ENCODE measurements at places on chromosomes 11 and 22. TPM values are rescaled to one million over a fixed set of nuclear protein-coding genes. Genes with fewer than 3 reads are reported as not detected.

GLYAT gene
- total RNA-seq = not detected

DDI1 gene
- total RNA-seq = not detected

C22orf15 gene
- total RNA-seq = 0.36 TPM

OR5B21 gene
- not detected for total RNA-seq

CHRNA10 gene
- total RNA-seq = 0.65 TPM

GAS2L1 gene
- 31.4 TPM for total RNA-seq

DRICH1 gene
- total RNA-seq = not detected

TEX54 gene
- total RNA-seq = not detected

PIWIL4 gene
- 0.22 TPM for total RNA-seq

B4GALNT4 gene
- 13.9 TPM for total RNA-seq

CCDC89 gene
- not detected for total RNA-seq

POU2AF3 gene
- not detected for total RNA-seq

Data from epithelial cell of proximal tubule (primary cell).